Activated naive CD8-positive, alpha-beta T cell treated with anti-CD3 and anti-CD28 coated beads, Interleukin-2, amount 10 ng/mL, durations not matched to agents 7 days and 5 days (primary cell): ENCODE measurements at places on chromosomes 11 and 22. TPM values are rescaled to one million over a fixed set of nuclear protein-coding genes. Genes with fewer than 3 reads are reported as not detected.

DNA sequence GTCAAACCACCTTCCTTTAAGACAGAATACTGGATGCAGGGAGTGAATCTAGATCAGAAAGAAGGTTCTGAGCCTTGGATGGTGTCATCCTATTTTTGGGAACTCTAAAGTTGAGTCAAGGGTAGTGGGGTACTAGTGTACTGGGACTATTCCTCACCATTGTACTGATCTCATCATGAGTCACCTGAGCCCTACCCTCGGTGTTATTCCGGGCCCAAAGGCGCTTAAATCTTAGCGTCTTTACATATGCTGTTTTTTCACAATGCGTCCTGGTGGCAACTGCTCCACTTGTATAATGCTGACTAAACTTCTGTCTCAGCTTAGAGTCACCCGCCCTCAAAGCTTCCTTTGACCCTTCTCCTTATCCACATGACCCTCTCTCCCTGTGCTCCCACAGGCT is 25.3 kb upstream of the PATE1 start:
- peaks cover 1% of the 10 kb centered on the region for H3K4me1 ChIP-seq
- H3K27me3 ChIP-seq: peaks cover 19% of the 10 kb centered on the region
- H3K4me3 ChIP-seq: no peak overlapping the region
- no peak for DNase-seq
- no peak overlapping the region for H3K27ac ChIP-seq

DNA sequence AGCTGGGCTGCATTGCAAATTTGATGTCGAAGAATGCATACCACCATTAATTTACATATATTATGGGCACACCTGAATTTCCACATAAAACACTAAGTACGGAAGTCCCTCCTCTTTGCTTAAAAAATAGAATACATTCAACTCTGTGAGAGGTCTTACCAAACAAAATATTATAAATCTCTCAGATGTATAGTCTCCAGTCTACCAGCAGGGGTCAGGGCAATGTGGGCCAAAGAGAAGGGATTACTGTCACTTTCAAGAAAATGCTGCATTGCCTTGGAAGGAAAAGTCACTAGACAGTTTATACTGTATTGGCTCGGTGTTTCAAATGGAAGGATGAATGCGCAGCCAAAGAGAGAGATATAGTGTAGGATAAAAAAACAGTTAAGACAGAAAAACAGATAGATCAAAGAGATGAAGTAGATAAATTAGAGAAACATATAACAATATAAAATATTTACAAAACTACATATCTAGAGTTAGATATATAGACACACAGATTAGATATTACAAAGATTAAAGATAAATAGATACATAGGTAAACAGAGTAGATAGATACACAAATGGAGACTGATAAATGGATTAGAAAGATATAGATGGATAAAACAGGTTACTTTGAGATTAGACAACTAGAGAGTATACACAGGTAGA is 20.9 kb downstream of the SERGEF start:
- peaks cover 3% of the 10 kb centered on the region for H3K36me3 ChIP-seq
- H3K4me3 ChIP-seq: no peak overlapping the region
- H3K4me1 ChIP-seq: peaks cover 1% of the 10 kb centered on the region
- H3K27me3 ChIP-seq: no peaks in the 10 kb centered on the region
- DNase-seq: no peak
- H3K27ac ChIP-seq: no peak overlapping the region

DNA sequence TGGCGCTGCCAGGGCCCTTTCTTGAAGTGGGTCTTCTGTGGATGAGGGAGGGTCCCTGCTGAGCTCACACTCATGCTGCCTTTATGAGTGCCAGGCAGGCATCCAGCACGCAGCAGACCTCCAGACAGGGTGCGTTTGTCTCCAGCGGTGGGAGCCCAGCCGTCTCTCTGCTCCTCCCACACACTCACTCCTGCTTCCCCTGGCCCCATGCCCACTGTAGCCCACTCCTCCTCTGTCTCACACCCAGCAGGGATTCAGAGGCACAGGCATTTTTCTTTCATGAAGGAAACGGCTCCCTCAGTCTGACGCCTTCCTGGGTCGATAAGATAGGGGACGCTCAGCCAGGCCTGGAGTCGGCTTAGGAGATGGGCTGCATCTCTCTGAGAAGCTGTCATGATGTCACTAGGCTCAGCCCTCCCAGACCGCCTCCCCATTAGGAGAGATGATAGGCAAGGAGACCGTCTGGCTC is 183.9 kb upstream of the NCAM1 start:
- H3K36me3 ChIP-seq: no peaks in the 10 kb centered on the region
- no peak overlapping the region for H3K4me3 ChIP-seq
- no peak for DNase-seq
- peaks cover 3% of the 10 kb centered on the region for H3K27me3 ChIP-seq
- H3K4me1 ChIP-seq: no peaks in the 10 kb centered on the region

- H3K4me3 ChIP-seq: no peak overlapping the region
- H3K27ac ChIP-seq: no peak overlapping the region
- DNase-seq: no peak
- H3K36me3 ChIP-seq: no peaks in the 10 kb centered on the region
- peaks cover 4% of the 10 kb centered on the region for H3K4me1 ChIP-seq
Measured at GRCh38 chr11:74687237-74688023, 43.8 kb downstream of the CHRDL2 start.

DNA sequence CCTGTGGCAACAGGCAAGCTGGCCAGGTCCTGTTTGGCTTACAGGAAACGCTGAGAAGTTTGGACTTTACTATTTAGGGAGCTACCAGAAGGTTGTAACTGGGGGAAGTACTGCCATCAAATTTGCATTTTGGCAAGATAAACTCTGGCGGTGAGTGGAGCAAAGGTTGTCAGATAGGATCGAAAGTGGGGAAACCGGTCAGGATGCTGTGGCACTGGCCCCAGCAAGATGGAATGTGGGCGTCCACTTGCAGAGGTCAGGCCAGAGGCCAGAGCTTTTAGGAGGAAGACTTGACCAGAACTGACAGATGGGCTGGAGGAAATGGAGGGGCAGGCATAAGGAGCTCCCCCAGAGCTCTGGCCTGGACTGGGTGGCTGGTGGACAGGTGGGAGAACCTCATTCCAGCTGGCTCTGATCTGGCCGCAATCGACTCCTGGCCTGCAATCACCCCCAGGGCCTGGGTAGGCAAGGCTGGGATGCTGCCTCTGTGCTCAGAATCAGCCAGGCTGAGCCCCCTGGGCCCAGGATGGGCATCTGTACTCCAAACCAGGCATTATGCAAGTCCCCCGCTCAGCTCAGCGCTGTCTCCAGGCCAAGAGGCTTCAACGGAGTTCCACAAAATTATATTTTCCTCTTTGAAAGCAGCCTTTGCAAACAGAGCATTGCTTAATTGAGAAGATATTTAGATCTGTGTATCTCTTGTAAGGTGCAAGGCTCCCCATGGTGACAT is 178.3 kb upstream of the NECTIN1 start:
- H3K27ac ChIP-seq: no peak overlapping the region
- H3K4me3 ChIP-seq: no peak overlapping the region

GRCh38 chr22:36891646-36892045 is 21.8 kb upstream of the CSF2RB start:
- H3K36me3 ChIP-seq: peaks cover 3% of the 10 kb centered on the region
- H3K4me1 ChIP-seq: peaks cover 9% of the 10 kb centered on the region
- H3K27ac ChIP-seq: no peak overlapping the region
- no peak overlapping the region for H3K4me3 ChIP-seq
- no peak for DNase-seq

- H3K4me1 ChIP-seq: no peaks in the 10 kb centered on the region
- H3K36me3 ChIP-seq: peaks cover 9% of the 10 kb centered on the region
- H3K27me3 ChIP-seq: peaks cover 3% of the 10 kb centered on the region
- H3K4me3 ChIP-seq: no peak overlapping the region
- DNase-seq: no peak
Measured at GRCh38 chr11:108508653-108509593, 10.7 kb upstream of the POGLUT3 start.

DNA sequence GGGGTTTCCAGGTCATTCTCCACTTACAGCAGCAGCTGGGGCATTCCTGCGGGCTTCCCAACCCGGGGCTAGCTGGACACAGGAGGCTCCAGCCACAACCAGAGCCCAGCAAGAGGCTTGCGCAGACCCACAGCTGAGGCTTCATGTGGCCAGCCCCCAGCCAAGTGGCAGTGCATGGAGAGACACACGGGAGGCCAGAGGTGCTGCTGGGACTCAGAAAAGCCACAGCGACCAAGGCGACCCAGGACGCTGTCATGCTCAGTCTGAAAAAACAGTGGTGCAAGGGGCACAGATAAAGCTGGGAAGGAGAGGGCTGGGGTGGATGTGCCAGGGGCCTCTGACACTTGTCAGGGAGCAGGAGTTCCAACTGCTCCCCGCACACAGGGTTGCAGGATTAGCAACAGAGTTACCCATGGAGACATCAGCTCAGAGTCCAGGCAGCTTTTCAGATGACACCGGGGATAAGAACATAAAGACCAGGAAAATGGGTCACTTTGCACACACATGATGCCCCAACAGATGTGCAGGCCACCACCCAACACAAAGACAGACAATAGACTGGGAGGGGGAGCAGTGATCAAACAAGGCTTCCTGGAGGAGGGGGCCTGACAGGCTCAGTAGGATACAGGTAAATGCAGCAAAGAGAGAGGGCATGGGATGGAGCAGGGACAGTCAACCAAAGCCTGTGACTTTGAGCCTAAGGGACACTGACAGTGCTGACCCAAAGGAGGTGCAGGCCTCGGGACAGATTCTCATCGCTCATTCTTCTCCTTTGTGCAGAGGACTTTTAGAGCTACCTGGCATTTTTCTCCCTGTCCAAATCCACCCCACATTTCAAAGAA is 6.9 kb upstream of the NEAT1 start:
- DNase-seq: peak; percentile 27
- H3K4me3 ChIP-seq: peak overlapping the region; percentile 100
- peak overlapping the region; percentile 100 for H3K27ac ChIP-seq
- H3K36me3 ChIP-seq: peaks cover 3% of the 10 kb centered on the region
- no peaks in the 10 kb centered on the region for H3K27me3 ChIP-seq
- peaks cover 36% of the 10 kb centered on the region for H3K4me1 ChIP-seq

DNA sequence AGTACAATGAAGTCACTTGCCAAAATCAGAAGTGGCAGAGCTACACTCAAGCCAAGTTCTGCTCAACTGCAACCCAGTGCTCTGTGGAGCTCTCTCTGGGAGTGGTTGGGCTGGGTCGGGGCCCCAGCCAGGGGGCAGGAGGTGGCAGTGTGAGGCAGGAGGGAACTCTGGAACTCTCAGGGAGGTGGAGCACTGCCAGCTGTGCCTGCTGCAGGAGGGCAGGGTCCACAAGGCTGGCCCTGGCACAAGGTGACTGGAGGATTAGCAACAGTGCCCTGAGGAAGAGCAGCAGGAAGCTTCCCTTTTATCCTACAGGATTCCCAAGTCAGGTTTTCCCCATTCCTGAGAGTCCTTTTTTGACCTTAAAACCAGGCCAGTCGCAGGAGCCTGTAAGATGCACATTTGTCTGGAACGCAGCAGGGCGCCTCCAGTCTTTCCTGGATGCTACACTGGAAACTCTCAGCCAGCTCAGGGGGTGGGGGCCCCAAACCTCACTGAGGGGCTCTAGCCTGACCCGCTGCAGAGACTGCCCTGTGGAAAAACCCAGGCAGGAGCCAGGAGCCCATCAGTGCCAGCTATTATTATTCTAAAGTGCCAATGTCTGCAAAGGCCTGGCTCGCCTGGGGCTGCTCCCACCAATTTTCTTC is 31.8 kb downstream of the DKK3 start:
- no peak overlapping the region for H3K4me3 ChIP-seq
- H3K4me1 ChIP-seq: peaks cover 6% of the 10 kb centered on the region
- peaks cover 2% of the 10 kb centered on the region for H3K27me3 ChIP-seq
- H3K27ac ChIP-seq: no peak overlapping the region
- no peak for DNase-seq

TCN2 gene
- total RNA-seq: 0.94 TPM

APOBEC3B gene
- 7.1 TPM for total RNA-seq

TREH gene
- total RNA-seq: not detected

SLC17A6 gene
- not detected for total RNA-seq

NXPE1 gene
- total RNA-seq: not detected

OSM gene
- total RNA-seq: 142 TPM
